Stimulated activated CD8-positive, alpha-beta memory T cell treated with anti-CD3 and anti-CD28 coated beads, Interleukin-4, amount 100 ng/mL, for 4 hours (primary cell): ENCODE measurements at places on chromosomes 7 and 10.

GRCh38 chr10:125201791-125202622 is 41.6 kb upstream of the CTBP2 start:
- no peak for DNase-seq

DNA sequence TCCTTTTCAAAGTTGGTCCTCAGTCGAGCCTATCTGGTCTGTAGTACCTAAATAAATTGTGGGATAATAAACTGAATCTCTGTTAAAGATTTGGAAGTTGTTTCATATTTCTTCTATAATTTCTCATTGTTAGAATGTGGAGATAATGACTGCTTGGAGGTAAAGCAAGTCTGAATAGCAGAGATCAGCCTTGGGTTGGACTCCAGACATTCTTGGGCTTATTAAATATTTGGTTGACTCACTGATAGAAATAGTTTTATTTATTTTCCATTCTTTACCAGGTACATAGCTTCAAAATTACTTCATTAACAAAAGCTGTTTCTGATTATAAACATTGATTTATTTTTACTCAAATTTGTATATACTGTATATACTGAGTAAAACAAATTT is 34.3 kb downstream of the TPST1 start:
- no peak for DNase-seq

- no peak for DNase-seq
Observed at GRCh38 chr7:158324397-158325360, 262.9 kb downstream of the PTPRN2 start.

DNA sequence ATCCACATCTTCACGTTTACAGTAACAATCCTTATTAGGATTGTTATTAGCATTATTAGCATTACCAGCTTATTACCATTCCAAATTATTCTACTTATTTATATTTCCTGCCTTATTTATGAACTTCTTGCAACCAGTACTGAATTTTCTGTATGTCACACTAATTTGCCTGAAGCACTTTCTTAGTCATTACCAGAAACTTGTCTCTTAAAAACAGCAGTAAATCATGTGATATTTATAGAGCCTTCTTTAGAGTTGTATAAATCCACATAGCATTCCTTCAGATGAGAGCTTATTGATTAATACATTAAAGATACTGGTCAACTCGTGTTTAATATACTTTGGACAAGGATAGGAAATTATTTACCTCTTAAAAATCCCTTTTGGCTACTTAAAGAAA is 618.6 kb downstream of the SUGCT start:
- DNase-seq: no peak

- DNase-seq: no peak
Observed at GRCh38 chr7:50085344-50085743, 7.7 kb downstream of the ZPBP start.

- DNase-seq: no peak
Observed at GRCh38 chr10:110415809-110416208, 81.9 kb upstream of the DUSP5 start.

DNA sequence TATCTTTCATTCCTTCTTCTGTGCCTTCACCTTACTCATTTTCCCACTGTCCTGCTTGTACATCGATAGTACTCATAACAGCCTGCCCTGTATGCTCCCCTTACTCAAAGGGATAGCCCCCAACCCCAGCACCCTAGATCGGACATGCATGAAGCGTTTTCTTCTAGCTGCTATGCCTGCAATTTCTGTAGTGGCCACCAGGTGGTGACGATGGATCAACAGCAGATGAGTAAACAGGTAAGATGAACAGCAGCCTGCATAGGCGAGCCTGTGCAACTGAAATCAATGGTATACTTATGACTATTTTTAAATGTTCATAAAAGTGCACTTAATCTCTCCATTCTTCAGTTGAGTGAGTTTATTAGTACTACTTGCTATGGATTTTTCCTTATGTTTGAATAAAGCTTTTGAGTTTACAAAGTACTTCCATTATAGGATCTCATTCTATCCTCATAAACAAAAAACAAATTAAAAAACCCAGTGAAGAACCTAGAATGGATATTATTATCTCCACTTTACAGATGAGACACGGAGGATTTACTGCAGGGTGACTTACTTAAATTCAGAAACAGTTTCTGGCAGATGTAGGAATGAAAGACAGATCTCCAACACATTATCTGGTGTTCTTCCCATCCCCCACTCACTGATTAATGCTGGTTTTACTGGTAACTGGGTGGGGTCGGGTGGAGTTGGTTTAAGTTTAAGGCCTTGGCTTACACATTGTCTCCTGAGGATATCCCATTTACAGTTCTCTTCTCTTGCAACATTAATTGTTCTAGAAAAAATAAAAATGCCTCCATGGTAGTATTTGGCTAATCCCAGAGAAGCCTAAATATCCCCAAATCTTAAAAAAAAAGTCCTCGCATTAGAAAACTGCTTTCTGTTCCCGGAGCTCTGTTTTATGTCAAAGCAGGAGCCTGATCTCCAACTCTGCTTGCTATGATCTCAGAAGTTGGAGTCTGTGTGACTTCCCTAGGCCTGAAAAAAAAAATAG is 222.1 kb downstream of the GLI3 start:
- no peak for DNase-seq

- DNase-seq: no peak
Observed at GRCh38 chr7:158568974-158569857, 18.4 kb downstream of the PTPRN2 start.

GRCh38 chr10:101110856-101111523 is 20.1 kb upstream of the TLX1 start:
- no peak for DNase-seq

- DNase-seq: no peak
Observed at GRCh38 chr10:104074505-104074904, 11.2 kb downstream of the COL17A1 start.

DNA sequence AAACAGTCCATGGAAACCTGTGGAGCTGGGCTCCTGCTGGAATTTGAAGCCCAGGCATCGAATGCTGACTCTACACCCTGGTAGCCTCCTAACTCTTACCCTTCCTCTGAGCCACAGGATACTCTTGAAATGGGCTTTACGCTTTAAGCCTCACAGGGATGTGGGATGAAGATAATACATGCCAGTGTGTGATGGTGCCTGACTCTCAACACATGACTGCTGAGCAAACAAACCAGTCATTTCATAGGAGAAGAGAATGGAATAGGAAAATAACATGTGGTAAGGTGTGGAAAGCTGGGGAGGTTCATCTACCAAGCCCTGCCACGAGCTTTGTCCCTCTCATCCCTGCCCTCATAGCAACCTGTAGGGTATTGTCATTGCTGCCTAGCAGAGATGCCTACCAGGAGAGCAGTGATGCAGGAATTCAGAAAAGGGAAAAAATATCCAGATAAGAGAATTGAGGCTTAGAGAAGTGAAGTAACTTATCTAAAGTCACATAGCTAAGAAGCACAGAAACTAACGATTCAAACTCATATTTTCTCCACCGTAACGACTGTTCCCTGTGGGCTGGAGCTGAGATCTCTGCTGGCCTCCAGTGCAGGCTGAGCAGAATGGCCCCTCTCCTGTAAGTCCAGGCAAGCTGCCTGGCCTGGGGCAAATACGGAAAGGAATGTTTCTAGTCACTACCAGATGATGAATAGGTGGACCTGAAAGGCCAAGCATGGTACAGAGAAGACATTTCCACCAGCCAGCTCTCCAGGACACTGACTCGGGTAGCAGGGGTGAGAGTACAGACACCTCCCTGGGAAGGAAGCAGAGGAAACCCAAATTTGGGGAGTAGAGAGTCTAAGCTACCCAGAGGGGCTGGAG is 90.2 kb upstream of the DUSP5 start:
- no peak for DNase-seq

DNA sequence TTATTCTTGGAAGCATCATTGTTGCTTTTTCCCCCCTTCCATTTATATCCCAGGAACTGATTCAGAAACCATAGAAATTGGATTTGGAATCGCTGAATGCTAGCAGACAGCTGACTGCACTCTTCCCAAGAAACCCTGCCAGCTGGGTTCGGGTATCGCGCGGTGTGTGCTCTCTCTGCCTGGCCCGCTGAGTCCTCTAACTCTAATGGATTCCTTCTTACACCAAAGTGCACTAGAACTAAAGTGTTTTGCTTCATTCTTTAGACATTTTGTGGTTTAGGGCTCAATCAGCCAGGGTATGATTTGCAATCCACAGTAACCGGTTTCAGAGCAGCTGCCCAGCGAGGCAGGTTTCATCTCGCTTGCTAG is 92.2 kb downstream of the EGFR start:
- no peak for DNase-seq

- no peak for DNase-seq
Observed at GRCh38 chr10:19347621-19348020, 299.0 kb downstream of the MALRD1 start.

DNA sequence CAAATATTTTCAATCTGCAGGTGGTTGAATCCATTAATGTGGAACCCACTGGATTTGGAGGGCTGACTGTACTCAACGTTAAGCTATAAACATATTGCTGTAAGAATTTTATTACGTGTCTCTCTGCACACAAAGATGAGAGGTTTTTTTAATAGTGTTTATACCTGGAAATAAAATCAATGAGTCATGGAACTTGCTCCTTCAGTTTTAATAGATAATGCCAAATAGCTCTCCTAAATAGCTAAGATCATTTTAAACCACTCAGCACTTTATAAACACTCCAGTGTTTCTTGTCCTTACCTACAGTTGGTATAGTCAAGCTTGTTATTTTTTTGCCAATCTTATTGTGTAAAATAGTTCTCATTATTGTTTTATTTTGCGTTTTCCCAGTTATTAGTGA is 455.6 kb upstream of the FZD8 start:
- no peak for DNase-seq

- DNase-seq: no peak
Observed at GRCh38 chr7:409339-410281, 110.0 kb downstream of the PDGFA start.

DNA sequence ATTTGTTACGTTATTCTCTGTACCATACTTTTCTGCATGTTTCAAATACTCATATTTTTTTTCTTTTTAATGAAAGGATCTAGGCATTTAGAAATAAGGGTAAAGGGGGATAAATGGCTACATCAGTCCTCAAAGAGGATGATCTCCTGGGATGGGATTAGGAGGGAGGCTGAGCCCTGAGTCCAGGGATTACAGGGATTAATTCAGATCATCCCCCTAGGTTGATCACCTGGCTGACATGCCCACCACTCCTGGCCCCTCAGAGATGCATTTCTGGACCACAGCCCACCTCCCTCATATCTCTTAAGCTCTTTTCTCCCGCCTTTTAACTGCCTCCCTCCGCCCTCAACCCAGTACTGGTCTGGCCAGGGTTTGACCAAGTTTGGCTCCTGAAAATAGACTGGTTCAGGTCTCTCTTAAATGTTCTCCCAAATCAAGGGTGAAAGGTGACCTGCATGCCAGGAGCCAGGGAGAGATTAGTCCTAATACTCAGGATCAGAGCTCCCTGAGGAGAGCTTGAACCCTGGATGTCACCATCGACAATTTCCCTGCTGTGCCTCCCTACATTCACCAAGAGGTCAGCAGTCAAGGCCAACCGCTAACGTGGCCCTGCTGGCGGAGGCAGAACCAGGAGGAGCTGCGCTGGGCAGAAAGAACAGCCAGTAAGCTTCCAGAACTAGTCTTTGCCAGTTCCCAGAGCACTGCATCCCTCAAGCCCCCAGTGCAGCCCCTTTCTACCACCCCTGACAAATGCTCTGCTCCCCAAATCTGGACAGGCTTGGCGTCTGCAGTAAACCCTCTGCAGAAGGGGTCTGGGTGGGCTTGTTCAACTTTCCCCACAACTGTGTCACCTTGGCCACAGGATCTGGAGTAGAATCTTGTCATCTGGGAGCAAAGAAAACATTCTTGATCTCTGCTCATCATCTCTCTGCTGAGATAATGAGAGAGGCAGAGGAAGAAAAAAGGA is 3.0 kb upstream of the CCDC136 start:
- DNase-seq: no peak

- DNase-seq: no peak
Observed at GRCh38 chr10:92696606-92697383, 7.0 kb downstream of the HHEX start.

DNA sequence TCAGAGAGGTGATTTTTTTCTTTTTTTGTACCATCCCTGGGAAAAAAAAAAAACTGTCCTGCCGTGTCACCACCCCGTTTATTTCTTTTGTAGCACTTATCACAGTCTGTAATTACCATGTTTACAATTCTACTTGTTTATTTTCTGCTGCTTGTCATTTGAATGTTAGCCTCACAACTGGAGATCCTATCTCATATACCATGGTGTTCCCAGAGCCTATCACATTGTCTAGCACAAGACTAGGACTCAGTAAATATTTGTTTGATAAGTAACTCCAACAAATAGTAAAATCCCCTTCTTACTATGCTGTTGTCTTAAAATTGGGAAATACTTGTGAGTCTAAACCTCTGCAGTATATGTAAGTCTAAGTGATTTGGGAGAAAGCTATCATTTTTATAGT is 36.0 kb downstream of the MKLN1 start:
- DNase-seq: no peak

GRCh38 chr7:129461809-129462208 is 27.6 kb downstream of the STRIP2 start:
- no peak for DNase-seq

GRCh38 chr10:85407088-85407487 is 959.5 kb downstream of the GRID1 start:
- no peak for DNase-seq

DNA sequence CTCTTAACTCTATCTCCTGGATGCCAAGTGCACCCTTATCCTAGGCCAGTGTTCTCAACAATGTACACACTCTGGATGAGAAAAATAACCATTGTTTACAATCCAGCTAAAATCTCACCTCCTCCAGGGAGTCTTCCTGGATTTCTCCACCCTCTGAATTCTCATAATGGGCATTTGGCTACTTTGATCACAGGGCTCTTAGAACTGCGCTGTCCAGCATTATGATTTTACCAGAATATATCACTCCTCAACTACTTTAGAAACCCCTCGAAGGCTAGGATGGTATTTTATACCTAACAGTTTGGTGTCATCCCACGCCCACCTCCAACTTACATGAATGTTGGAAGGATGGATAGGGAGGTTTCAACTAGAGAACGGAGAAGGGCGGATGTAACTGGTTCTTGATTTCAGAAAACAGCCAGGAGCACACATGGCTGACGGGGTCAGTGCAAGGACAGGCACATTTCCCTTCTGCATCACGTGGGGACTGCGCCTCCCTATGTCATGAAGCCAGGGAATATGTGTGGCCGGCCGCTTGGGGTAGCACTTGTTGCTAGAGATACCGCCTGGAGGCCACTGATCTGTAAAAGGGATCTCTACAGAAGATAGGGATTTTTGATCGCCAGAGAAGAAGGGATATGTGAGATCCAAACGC is 1.2 kb upstream of the ATP6V0E2 start:
- no peak for DNase-seq

- DNase-seq: no peak
Observed at GRCh38 chr7:130365511-130366441, 14.5 kb upstream of the CPA1 start.
